ENCODE measurements at places on chromosomes 1 and 21. TPM values are rescaled to one million over a fixed set of nuclear protein-coding genes. Genes with fewer than 3 reads are reported as not detected.

The TBX15 gene
- 0.82 TPM for total RNA-seq

GRCh38 chr21:25508364-25508763, 98.9 kb downstream of the MRPL39 start:
- no peak for DNase-seq
- no peak overlapping the region for H3K4me3 ChIP-seq
- no peaks in the 10 kb centered on the region for H3K27me3 ChIP-seq
- H3K4me1 ChIP-seq = no peaks in the 10 kb centered on the region
- H3K36me3 ChIP-seq = no peaks in the 10 kb centered on the region

The CNTN2 gene
- 0.44 TPM for total RNA-seq

The OR2T35 gene
- total RNA-seq = 0.28 TPM

DNA sequence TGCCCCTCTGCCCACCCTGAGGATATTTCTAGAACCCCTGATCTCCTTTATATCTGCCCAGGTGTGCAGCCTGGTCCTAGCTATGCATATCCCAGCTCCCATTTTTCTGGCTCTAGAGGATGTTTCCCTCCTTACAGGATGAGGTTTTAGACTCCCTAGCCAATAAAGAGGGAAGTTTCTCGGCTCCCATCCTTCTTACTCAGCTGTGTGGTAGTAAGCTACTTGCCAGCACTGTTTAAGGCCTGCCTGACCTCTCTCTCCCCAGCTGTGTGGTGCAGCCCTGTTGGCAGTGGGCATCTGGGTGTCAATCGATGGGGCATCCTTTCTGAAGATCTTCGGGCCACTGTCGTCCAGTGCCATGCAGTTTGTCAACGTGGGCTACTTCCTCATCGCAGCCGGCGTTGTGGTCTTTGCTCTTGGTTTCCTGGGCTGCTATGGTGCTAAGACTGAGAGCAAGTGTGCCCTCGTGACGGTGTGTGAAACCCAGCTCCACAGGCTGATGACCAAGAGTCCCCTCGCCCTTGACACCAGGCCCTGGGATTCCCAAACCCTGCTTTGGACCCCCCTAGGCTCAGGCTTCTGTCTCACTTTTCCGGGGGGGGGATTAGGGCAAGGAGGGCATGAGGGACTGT, 7.8 kb upstream of the P3R3URF start:
- peaks cover 46% of the 10 kb centered on the region for H3K4me1 ChIP-seq
- H3K36me3 ChIP-seq = peaks cover 11% of the 10 kb centered on the region
- H3K27ac ChIP-seq = peak overlapping the region; percentile 94
- no peaks in the 10 kb centered on the region for H3K27me3 ChIP-seq
- DNase-seq = no peak

The LIN9 gene
- 2.7 TPM for total RNA-seq

The SLC41A1 gene
- total RNA-seq = 19.1 TPM

DNA sequence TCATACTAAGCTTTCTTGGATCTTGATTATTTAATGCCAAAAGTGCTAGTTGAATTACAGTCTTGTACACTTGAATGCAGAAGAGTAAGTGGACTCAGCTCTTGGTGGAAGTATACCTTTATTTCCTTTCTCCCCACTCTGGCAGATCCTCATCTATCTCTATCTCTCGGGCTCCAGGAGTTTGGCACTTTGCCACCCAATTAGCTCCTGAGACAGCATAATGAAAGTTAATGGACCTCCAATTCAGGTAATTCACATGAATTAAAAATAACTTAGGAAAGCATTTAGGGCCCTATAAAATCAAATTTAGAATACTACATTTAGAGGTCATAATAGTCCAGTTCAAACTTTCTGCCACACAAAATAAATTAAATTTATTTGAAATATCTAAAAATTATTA, 67.4 kb downstream of the OLFM3 start:
- no peaks in the 10 kb centered on the region for H3K27me3 ChIP-seq
- no peak for DNase-seq
- H3K4me3 ChIP-seq = no peak overlapping the region
- no peaks in the 10 kb centered on the region for H3K36me3 ChIP-seq
- H3K4me1 ChIP-seq = no peaks in the 10 kb centered on the region

DNA sequence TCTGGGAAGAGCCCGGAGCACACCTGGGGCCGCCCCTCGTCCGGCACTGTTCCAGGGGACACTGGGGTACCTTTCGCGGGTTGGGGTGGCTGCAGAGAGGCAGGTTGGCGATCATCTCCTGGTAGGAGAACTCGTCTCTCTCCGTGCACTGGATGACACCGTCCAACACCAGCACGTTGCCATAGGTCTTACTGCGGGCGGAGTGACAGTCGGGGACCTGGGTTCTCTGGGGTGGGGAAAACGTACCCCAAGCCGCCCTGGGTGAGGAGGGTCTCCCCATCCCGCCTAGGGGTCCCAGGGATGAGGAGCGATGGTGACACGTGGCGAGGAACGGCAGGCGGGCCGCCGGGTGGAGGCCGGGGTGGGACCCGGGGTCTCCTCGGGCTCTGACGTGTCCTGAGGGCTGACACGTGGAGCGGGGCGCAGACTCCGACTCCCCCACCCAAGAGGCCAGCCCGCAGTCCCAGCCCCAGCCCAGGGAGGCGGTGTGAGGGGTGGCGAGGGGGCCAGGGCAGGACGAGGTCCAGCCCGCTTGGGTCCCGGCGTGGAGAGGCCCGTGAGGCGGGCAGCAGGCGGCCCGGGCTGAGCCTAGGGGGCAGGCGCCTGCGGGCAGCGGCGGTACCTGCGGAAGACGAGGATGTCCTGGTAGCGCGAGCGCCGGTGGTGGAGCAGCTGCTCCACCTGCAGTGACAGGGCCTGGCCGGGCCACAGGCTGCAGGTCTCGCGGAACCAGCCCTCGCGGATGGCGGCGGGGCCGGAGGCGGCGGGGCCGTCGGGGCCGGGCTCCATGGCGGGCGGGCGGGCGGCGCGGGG, 457 bp downstream of the SRM start:
- peaks cover 4% of the 10 kb centered on the region for H3K4me1 ChIP-seq
- no peaks in the 10 kb centered on the region for H3K27me3 ChIP-seq
- H3K27ac ChIP-seq = no peak overlapping the region
- DNase-seq = peak; percentile 81

- DNase-seq = no peak
- H3K27me3 ChIP-seq = no peaks in the 10 kb centered on the region
- no peaks in the 10 kb centered on the region for H3K4me1 ChIP-seq
- no peak overlapping the region for H3K4me3 ChIP-seq
- H3K27ac ChIP-seq = no peak overlapping the region
These were observed 299.7 kb upstream of the KAZN start for GRCh38 chr1:14298806-14299205.

- no peaks in the 10 kb centered on the region for H3K36me3 ChIP-seq
- H3K27ac ChIP-seq = no peak overlapping the region
- H3K27me3 ChIP-seq = no peaks in the 10 kb centered on the region
- no peak overlapping the region for H3K4me3 ChIP-seq
- no peaks in the 10 kb centered on the region for H3K4me1 ChIP-seq
- no peak for DNase-seq
These were observed 295.7 kb downstream of the SETD4 start for GRCh38 chr21:35764586-35764985.

DNA sequence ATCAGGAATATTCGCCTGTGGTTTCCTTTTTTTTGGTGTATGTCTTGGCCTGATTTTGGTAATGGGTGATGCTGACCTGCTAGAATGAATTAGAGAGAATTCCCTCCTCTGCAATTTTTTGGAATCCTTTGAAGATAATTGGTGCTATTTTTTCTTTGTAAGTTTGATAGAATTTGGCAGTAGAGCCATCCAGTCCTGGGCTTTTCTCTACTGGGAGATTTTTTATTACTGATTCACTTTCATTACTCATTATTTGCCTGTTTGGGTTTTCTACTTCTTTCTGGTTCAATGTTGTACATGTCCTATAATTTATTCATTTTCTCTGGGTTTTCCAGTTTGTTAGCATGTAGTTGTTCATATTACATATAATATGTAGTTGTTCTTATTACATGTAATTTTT, 48.7 kb downstream of the NTMT2 start:
- no peak overlapping the region for H3K27ac ChIP-seq
- DNase-seq = no peak
- H3K4me1 ChIP-seq = no peaks in the 10 kb centered on the region
- no peak overlapping the region for H3K4me3 ChIP-seq
- no peaks in the 10 kb centered on the region for H3K36me3 ChIP-seq

The RHD gene
- not detected for total RNA-seq

GRCh38 chr1:51520700-51521248, 1.7 kb upstream of the EPS15 start:
- no peak overlapping the region for H3K4me3 ChIP-seq
- H3K27ac ChIP-seq = no peak overlapping the region
- H3K27me3 ChIP-seq = no peaks in the 10 kb centered on the region
- peaks cover 5% of the 10 kb centered on the region for H3K4me1 ChIP-seq
- DNase-seq = no peak
- H3K36me3 ChIP-seq = no peaks in the 10 kb centered on the region

GRCh38 chr1:237834461-237834860, 56.3 kb downstream of the ZP4 start:
- no peaks in the 10 kb centered on the region for H3K27me3 ChIP-seq
- DNase-seq = no peak
- no peaks in the 10 kb centered on the region for H3K36me3 ChIP-seq
- H3K4me1 ChIP-seq = no peaks in the 10 kb centered on the region
- H3K27ac ChIP-seq = no peak overlapping the region

DNA sequence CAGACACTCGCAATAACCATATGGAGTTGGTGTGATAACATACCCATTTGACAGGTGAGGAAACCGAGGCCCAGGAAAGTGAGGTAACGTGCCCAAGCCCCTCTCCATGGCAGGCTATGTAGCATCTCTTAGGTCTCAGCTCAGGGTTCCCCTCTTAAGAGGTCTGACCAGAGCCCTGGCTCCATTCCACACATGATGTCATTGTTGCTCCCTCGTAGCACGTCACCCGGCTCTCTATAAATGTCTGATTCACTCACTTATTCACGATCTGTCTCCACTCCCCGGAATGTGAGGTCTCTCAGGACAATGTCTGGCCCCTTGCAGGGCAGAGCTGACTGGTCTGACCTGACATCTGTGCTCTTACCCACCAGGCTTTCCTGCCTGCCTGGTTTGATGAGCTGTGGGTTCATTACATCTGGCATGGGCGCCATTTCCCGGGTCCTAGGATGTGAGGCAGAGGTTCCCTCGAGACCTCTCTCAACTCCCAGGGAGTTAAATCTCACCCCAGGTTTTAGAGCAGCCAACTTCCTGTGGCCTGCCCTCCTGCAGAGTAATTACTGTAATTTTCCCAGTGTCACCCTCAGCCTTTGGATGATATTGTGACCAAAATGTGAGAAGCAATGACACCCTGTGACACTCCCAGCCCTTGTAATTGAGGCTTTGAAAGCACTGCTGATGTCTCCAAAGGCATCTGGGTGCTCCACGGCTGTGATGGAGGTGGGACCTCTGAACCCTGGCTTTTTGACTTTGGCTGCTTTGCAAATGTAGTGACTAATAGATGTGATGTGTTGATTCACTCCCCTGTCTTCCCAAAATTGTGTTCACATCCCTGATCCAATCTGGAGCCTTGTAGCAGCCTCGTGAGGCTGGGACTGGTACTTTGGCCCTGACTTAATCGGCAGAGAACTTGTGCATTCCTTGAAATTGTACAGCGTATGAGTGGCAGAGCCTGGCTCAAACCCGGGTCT, 10.6 kb downstream of the ACTL8 start:
- no peaks in the 10 kb centered on the region for H3K36me3 ChIP-seq
- DNase-seq = no peak
- no peaks in the 10 kb centered on the region for H3K4me1 ChIP-seq
- H3K4me3 ChIP-seq = no peak overlapping the region
- H3K27me3 ChIP-seq = no peaks in the 10 kb centered on the region

DNA sequence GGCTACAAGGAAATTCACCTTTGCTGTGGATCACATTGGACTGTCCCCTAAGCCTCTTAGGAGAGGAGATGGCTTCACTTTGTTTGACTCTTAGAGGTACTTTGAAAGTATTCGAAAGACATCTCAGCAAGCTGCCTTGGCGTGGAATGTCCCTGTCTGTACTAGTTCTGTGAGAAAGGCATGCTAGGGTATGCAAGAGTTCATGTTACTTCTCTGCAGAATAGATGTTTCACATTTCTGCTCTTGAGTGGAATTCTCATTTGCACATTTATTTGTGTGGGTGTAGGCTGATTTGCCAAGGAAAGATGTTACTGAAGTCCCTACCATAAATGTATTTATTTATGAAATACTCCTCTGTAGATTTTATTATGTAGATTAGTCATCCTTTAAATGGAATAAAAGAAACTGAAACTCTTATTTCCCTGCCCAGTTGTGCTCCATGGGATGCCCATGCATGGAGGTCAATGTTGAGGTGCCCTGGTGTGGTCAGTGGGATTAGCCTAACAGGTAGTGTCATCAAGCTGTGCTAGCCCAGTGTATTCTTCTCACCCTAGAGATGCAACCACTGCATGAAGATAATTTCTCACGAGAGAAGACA, 13.8 kb downstream of the MIA3 start:
- no peaks in the 10 kb centered on the region for H3K27me3 ChIP-seq
- H3K4me3 ChIP-seq = no peak overlapping the region

GRCh38 chr1:236393681-236394481, at the start of gene EDARADD:
Gene EDARADD (plus strand): TSS chr1:236394286. CDS start chr1:236394445, 159 bp downstream.
- H3K36me3 ChIP-seq = no peaks in the 10 kb centered on the region
- no peak within 1 kb of the TSS for H3K27ac ChIP-seq
- H3K4me1 ChIP-seq = no peaks in the 10 kb centered on the region
- peak within 1 kb of the TSS; percentile 61 for H3K4me3 ChIP-seq
- no peak for DNase-seq

GRCh38 chr1:90488451-90488850, 228.7 kb downstream of the BARHL2 start:
- no peaks in the 10 kb centered on the region for H3K36me3 ChIP-seq
- no peak overlapping the region for H3K27ac ChIP-seq
- no peaks in the 10 kb centered on the region for H3K27me3 ChIP-seq
- DNase-seq = no peak

GRCh38 chr1:53956308-53957168, 10.4 kb downstream of the LRRC42 start:
- no peaks in the 10 kb centered on the region for H3K27me3 ChIP-seq
- H3K4me1 ChIP-seq = no peaks in the 10 kb centered on the region
- DNase-seq = no peak
- no peak overlapping the region for H3K27ac ChIP-seq
- H3K36me3 ChIP-seq = peaks cover 15% of the 10 kb centered on the region

- no peaks in the 10 kb centered on the region for H3K4me1 ChIP-seq
- H3K36me3 ChIP-seq = no peaks in the 10 kb centered on the region
- no peak for DNase-seq
- H3K27ac ChIP-seq = no peak overlapping the region
These were observed 172.2 kb downstream of the TBX15 start for GRCh38 chr1:118815909-118816308.

- H3K4me1 ChIP-seq = peaks cover 13% of the 10 kb centered on the region
- peak overlapping the region; percentile 33 for H3K27ac ChIP-seq
- H3K36me3 ChIP-seq = no peaks in the 10 kb centered on the region
- no peaks in the 10 kb centered on the region for H3K27me3 ChIP-seq
These were observed 22.1 kb downstream of the AHDC1 start for GRCh38 chr1:27581823-27582243.
